ENCODE measurements at places on chromosomes 2 and 18.

- DNase-seq: no peak
These were observed 45.6 kb upstream of the ZC3H15 start for GRCh38 chr2:186440506-186440905.

- no peak for DNase-seq
These were observed 67.6 kb downstream of the AGAP1 start for GRCh38 chr2:235561450-235561849.

GRCh38 chr18:45724601-45725000, 620 bp downstream of the SLC14A1 start:
- DNase-seq: no peak

GRCh38 chr2:178796079-178796677, 11.0 kb downstream of the TTN start:
- DNase-seq: peak; percentile 48

GRCh38 chr2:24164416-24164973, 10.4 kb upstream of the FAM228A start:
- DNase-seq: no peak

- no peak for DNase-seq
These were observed 41.6 kb upstream of the GPR39 start for GRCh38 chr2:132374961-132375360.

DNA sequence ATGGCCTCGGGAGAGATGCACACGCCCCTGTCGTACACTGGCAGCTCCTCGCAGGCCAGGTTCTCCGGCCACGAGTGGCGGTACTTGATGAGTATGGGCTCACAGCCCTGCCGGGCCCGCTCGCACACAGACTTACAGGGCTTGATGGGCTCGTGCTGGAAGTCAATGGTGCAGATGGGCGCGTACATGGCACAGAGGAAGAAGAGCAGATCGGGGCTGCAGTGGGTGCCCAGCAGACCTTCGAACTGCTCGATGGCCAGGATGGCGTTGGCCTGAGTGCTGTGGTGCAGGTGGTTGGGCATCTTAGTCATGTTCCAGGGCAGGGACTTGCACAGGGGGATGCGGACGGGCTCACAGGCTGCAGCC, 359 bp downstream of the FRZB start:
- no peak for DNase-seq

DNA sequence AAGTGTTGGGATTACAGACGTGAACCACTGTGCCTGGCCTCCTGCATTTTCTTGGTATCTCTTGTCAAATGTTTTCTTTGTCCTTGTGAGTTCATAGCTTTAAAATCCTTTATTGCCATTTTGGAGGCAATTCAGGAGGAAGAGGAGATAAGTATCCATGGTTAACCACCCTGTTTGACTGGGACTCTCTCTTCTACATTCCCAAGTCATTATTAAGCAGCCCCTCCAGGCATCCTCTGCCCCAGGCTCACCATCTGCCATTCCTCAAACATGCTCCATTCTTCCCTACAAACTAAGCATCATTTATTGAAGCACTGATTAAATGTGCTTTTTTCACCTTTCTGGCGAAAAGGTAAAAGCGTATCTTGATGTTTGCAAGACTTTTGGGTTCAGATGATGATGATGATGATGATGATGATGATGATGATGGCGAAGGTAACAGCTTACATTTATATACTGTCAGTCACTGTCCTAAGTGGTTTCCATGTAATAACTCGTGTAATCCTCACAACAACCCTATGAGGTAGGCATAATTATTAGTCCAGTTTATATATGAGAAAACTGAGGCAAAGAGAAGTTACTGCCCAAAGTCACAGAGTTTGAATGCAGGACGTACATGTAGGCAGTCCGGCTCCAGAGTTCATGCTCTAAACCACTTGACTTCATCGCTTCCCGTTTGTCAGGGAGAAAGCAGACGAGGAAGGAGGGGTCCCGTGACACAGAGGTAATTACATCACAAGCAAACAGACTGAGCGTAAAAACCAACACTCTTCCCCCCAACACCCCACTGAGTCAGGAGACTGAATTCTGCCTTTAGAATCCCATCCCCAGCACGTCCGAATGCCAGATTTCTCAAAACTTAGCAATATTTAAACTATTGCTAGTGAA, 69.7 kb upstream of the ACKR3 start:
- no peak for DNase-seq

GRCh38 chr2:229952256-229952835, 30.0 kb downstream of the FBXO36 start:
- no peak for DNase-seq

- no peak for DNase-seq
These were observed 21.1 kb upstream of the GALNT5 start for GRCh38 chr2:157236404-157236803.

- no peak for DNase-seq
These were observed 17.8 kb downstream of the PDCL3 start for GRCh38 chr2:100580367-100581276.

GRCh38 chr2:106516436-106516835, 29.3 kb downstream of the CD8B2 start:
- DNase-seq: no peak

DNA sequence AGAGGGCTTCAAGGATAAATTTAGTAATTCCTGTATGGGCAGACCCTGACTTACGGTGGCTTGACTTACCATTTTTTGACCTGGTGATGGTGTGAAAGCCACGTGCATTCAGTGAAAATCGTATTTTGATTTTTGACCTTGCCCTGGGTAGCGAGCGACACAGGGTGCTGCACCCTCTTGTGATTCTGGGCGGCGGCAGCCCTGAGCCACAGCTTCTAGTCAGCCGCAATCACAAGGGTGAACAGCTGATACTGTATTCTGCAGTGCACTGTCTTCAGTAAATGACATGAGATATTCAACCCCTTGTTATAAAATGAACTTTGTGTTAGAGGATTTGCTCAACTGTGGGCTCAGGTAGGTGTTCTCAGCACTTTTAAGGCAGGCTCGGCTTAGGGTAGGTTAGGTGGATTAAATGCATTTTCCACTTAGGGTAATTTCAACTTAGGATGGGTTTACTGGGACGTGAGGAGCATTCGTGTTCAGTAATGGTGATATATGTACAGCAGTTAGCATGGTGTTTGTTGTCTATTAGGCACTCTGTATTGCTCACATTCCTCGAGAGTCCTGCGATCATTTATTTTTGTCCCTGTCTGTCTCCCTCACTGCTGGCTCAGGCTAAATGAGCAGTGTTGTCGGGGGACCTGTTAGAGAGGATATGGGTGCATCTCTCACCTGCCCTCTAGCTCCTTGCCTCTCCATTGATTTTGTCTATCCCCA, 109.9 kb downstream of the CEP192 start:
- DNase-seq: no peak

DNA sequence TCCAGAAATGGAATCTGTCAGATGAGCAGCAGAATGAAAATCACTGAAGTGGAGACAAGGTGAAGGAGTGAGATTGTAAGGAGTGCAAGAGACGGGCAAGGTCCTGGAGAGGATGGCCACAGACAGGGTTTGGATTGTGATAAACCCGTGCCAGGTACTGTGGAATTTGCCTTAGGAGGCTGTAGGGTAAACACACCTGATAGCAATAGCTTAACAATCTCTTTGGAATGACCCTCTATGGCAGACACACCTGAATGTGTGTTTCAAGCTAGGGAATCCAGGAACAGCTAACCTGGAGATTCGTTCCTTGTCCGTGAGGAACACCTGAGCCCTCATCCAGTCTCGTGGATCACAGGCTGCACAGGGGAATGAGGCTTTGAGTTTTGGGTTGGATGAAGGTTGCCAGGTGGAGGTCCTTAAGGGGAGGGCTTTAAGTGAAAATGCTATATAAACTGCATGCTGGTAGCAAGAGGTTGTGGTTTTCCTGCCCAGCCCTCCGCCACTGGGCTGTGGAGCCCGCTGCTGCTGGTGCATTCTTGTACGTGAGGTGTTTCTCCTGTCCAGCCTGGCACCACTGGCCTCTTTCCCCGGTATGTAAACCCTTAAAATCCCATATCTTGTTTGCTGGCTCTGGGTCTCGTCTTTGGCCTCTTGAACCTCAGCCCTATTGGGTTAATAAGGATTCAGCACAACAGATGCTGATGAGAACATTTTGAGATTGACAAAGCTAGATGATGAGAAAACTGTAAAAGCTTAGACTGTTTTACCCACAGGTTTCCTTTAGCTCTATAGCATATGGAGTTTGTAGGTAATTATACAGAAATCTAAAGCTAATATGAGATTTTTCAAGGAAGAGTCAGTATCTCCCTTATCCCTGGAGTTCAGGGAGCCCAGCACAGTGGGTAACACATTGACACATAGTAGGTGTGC, 117.9 kb downstream of the ARHGAP15 start:
- DNase-seq: no peak

- DNase-seq: no peak
These were observed 5.5 kb downstream of the COLEC12 start for GRCh38 chr18:495017-495416.

Measured in COR-L47 (cell line).